ENCODE measurements at places on chromosomes 16 and 17.

DNA sequence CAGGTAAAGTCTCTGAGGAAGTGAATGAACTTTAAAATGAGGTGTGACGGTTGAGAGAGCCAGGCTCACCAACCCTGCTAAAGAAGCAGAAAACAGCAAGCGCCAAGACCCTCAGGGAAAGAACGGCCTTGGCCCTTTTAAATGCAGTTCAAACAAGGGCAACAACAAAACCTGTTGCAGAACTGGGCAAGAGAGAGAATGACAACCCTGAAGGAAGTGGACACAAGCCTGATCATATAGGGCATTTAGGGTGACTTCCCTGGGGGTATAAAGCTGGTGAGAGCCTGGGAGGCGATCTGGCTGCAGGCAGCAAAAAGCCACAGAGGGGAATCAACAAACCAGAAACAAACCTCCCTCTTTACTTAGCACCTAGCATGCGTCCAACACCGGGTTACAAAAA lies 1.0 kb downstream of the CPPED1 start:
- no peak for DNase-seq

DNA sequence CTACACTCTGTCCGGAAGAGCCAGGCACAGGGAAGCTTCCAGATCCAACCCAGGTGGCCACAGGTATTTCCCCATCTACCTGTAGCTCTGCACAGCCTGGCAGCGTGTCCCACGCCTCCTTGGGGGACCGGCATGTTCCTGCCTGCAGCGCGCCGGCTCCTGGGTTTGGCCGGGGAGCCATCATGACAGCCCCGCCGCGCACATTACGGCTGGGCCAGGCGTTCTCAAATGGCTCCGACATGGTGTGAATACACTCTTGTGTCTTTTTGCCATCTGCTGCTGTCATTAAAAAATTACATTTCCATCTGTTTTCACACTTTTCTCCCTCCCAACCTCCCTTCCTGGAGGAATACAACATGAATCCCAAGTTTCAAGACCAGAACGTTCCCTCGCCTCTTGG lies 8.0 kb upstream of the GINS2 start:
- DNase-seq = no peak

DNA sequence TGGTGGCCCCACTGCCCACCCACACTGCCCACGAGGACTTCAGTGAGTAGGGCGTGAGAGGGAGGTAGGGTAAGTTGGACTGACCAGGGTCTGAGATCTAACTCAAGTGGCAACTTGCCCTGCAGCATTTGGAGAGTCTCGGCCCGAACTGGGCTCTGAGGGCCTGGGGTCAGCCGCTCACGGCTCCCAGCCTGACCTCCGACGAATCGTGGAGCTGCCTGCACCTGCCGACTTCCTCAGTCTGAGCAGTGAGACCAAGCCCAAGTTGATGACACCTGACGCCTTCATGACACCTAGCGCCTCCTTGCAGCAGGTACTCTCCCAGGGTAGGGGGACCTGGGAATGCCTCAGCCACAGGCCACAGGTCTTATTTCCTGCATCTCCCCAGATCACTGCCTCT lies 5.2 kb upstream of the NRN1L start:
- DNase-seq = no peak

DNA sequence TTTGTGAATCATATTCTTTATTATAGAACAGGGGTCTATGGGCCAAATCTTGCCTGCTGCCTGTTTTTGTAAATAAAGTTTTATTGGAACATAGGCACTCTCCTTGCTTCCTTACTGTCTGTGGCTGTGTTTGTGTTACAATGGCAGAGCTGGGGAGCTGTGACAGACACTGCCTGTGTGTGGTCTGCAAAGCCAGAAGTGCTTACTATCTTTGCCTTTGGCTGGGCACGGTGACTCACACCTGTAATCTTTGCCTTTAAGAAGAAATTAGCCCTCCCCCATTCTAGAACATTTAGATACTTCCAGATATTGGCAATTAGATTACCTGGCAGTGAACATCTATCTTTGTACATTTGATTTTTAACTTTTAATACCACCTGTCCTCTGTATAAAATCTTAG lies 308.3 kb downstream of the FOXL1 start:
- no peak for DNase-seq

DNA sequence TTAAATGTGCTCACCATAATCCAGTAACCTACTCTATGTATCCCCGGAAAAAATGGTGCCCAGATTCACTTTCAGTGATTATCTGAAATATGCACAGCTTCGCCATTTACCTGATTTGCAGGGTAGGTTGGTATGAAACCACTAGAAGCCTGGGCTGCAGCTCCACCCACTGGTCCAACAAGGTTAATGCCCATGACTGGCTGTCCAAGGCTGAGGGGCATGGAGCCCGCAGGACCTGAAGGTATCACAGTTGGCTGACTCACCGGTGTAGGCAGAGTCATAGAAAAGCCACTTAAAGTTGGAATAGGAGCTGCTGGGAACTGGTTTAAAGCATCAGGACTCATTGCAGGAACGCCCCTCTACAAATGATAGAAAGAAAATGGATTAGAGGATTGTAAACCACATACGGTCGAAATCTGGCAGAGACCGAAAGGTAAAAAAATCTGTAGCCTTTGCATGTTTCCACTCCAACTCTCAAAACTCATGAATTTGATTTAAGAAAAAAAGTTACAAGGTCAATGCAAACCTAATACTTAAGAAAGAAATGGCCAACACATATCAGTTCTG lies 38.6 kb downstream of the SYNRG start:
- DNase-seq = peak; percentile 75

DNA sequence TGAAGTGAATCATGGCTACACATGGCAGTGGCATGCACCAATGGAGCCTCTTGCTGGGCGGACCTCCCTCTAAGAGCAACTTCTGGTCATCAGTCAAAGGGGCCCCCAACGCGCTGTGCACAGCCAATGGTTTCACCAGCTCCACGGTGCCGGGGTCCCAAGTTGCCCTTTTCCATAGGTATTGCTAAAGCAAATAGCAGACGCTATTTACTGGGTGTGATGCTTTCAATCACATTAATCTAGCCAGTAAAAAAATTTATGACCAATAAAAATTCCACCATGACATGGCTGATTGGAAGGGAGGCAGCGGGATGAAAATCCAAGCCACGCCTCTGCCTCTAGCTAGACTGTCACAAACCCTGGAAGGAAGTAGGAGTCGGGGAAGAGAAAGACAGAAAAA lies 680.3 kb upstream of the SOX9 start:
- DNase-seq = no peak

DNA sequence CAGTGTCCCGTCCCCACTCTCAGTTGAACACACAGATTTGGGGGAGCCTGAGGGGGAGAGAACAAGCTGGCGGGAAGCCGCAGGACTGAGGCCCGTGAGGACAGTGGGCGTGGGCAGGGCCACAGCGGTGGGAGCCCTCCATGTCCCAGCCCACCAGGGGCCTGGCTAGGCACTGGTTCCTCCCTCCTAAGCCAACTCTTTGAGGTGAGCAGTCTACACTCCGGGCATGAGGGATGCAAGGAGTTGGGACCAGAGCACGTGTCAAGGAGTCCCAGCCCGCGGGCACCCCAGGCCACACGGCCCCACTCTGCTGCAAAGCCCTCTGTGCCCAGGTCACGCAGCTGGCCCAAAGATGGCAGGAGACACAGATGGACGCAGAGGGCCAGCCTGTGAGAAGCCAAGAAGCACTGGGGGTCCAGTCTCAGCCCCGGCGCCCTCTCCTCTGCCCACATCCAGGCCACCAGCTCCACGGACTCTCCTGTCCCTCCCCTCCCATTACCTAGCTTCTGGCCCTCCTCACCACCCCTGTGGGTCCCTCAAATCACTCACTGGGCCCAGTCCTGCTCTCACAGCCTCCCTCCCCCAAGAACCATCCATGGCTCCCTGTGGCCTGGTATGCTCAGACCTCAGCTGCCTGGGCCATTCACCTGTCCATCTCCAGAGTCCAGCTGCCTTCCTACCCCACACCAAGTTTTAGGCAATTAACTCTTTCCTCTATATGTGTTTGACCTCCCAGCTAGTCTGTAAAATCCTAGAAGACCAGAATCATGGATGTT lies 206.5 kb downstream of the RBFOX3 start:
- DNase-seq = no peak

- no peak for DNase-seq
Observed at GRCh38 chr16:70592106-70592571, 54.2 kb upstream of the IL34 start.

GRCh38 chr17:39969375-39969774 lies 6.6 kb downstream of the GSDMA start:
- no peak for DNase-seq

- DNase-seq = no peak
Observed at GRCh38 chr17:13462146-13462545, 139.6 kb downstream of the HS3ST3A1 start.

DNA sequence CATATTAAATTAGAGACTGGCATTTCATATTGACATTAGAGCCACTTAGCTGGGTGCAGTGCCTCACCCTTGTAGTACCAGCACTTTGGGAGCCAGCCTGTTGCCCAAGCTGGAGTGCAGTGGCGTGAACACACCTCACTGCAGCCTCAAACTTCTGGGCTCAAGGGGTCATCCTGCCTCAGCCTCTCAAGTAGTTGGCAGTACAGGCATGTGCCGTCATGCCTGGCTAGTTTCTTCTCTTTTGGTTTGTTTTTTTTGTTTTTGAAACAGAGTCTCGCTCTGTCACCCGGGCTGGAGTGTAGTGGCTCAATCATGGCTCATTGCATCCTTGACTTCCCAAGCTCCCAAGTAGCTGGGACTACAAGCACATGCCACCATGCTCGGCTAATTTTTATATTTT lies 8.7 kb downstream of the PPM1E start:
- DNase-seq = no peak

- no peak for DNase-seq
Observed at GRCh38 chr16:74608944-74609343, 2.0 kb upstream of the GLG1 start.

DNA sequence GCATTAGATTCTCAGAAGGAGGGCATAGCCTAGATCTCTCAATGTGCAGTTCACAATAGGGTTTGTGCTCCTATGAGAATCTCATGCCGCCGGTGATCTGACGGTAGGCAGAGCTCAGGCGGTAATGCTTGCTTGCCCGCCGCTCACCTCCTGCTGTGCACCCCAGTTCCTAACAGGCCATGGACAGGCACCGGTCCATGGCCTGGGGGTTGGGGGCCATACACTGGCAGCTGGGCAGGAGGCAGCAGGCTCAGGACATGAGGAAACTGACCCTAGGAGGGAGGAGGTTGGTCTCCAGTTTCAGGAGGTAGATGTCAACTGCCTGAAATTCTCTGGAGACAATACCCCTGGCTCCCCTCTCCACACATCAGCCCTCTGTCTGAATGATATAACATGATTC lies 245.0 kb upstream of the CACNG5 start:
- DNase-seq = no peak

DNA sequence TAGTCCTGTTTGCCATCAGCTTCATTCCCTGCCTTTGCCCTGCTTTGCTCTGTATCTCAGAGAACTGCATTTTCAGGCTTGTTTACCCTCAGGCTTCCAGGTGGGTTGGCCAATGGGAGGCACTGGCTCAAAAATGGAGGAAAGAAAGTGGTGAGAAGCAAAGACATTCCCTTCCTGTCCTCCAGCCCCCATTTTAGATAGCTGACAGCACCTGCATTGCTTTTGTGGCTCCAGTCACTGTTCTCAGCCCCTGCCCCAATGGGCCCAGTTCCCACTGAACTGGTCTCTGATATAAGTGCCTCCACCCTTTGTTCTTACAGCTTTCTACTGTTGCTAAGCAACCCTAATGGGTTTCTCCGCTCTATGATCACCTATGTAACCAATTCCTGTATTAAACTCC lies 19.4 kb upstream of the SDK2 start:
- no peak for DNase-seq

- no peak for DNase-seq
Observed at GRCh38 chr16:17026600-17027242, 444.0 kb downstream of the XYLT1 start.

DNA sequence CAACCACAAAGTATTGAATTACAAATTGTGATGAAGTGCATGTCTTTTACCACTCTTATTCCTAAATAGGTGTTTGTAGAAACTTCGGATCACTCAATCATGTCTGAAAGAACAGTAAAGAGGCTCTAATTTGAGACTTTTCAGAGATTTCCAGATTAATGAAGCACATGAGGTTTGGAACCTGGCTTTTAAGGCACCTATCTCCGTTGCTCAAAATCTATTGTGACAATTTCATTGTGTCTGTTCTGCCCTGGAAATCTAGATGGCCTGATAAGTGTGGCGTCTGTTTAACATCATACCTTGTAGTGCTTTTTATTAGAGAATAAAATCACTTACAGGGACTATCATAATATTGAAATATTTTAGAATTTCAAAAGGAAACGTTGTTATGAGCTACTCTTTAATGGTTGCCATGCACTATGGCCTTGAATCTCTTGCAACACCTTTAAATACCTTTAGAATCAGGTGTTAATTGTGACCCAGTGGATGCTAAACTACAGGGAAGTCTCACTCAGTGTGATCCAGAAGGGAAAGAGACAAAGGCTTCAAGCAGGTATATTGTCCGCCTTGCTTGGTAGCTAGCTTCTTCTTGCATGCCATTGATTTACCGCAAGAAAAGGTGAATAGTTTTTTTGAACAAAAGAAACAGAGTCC lies 210.3 kb downstream of the CNTNAP4 start:
- DNase-seq = no peak

GRCh38 chr17:75269844-75270217 lies 1.2 kb downstream of the MIF4GD start:
- no peak for DNase-seq

GRCh38 chr17:50303051-50303450 lies 28.8 kb downstream of the TMEM92 start:
- DNase-seq = no peak

DNA sequence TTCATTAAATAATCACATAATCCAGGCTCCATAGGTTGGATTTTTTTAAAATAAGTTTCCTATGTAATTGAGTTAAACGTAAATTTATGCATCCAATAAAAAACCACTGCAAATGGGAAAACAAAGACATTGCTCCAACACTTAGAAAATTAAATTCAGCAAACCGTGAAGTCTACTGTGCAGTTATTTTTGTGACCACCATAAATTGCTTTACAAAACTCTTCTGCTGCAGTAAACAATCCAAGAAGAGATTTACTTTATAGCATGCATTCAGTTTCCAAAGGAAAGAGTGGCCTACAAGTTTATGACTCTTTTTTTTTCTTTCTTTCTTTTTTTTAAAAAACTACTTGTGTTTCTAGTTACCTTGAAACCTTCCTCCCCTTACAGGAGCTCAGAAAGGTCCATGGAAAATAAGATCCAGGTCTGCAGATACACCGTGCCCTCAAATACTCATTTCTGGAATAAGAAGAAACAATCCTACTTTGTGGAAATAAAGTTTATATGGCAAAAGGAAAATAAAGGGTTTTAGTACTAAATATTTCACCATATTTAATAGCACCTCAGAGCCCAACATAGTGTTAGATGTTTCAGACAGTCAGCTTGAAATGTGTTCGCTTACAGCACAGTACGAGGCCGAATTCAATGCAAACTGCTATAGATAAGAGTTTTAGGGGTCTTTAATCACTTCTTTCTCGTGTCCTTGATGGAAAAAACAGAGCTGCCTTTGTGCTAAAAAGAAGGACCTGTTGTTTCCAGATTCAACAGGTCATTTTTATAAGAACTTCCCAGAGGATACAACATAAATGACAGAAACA lies 3.2 kb downstream of the HS3ST3A1 start:
- DNase-seq = no peak
